Foreskin fibroblast (primary cell): ENCODE measurements at places on chromosomes 3 and 15.
A peak's percentile ranks its signal among the peaks of the same experiment; 100 is the strongest.

DNA sequence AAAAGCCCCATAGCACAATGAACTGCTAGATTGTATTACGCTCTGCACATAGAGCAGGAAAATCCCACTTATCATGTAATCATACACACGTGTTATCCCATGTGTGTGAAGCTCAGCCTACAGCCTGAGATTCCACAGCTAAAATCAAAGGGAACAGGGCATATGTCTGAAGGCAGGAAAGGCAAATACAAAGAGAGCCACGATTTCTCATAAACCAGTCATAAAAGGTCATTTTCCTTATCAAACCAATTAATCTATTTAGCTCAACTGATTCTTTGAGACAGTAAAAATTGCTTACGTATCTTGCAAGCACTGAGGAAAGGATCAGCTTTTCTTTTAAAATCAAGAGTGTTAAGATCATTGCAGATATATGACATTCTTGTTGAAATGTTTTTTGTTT is 199.5 kb upstream of the TBL1XR1 start:
- DNase-seq: no peak

DNA sequence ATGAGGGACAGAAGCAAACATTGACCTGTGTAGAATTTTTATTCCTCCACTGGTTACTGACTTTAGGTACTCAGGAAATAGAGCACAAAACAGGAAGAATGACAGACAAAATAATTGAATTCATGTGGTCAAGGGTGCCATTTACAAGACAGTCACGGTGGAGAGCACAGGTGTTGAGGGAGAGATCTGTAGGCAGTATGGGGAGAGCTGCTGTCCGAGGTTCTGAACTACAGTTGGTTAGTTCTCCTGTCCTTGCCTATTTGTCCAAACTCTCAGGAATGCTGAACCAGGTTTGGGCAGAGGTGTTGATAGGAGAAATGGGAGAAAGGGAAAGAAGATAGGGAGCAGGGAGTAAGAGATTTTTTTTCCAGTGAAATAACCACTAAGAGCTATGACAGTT is 178.5 kb upstream of the ZBTB20 start:
- DNase-seq: peak; percentile 32

- DNase-seq: no peak
These were observed 264.4 kb upstream of the KCNMB2 start for GRCh38 chr3:178271740-178272387.

- DNase-seq: no peak
These were observed 226.4 kb upstream of the CTDSPL start for GRCh38 chr3:37635251-37635650.

DNA sequence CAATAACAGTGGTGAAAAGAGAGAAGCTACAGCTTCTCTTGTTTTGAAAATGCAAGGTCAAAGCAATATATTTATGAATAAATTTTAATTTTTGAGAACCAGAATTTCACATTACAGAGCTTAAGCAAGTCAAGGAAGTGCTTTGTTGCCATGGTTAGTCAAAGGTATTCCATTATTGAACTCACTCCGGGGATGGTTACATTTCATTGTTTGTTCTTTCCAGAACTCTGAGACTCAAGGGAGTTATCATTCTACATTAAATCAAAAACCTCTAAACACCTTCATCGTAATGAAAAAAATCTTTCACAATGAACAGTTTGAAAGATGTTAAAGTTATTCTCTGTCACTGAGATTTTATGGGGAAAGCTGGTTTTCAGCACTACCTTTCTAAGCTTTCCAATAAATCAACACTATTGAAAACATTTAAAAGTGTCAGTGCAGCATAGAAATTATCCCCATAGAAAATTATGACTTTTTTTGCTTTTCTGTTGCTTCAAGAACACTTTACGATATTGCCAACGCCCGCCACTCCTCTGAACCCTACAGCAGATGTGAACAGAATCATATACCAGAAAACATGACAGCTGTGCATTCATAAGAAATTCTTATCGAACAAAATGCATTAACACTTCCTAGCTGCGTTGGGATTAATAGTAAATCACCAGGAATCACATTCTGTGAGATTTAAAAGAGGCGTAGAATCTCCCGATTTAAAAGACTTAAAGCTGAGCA is 83.0 kb downstream of the OTOL1 start:
- no peak for DNase-seq
